Stimulated activated memory B cell treated with anti-CD40 and anti-IgM and Interleukin-4, amounts not matched to agents 10 μg/mL and 1 μg/mL and 100 μg/mL, for 72 hours (primary cell): ENCODE measurements at places on chromosomes 5 and 9.

- ATAC-seq, result no peak
These were observed 5.9 kb downstream of the TRIO start for GRCh38 chr5:14148890-14149671.

- no peak for ATAC-seq
These were observed 91.6 kb downstream of the CFAP90 start for GRCh38 chr5:7759257-7759871.

DNA sequence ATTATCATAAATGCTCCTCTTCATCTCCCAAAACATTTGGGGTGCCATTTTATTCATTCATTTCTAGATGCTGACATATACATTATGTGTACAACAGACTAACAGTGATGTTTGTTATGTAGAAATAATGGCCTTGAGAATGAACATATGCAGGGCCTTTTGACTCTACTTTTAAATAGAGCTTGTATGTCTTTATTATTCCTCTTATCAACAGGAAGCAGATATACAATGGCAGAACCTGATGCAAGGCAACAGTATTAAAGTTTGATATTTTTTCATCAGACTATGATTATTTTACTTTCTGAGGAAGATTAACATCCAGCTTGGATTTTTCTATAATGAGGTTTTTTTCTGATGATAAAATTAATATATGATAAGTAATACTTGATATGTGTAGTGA lies 44.1 kb downstream of the SNX18 start:
- no peak for ATAC-seq

- no peak for ATAC-seq
These were observed 11.3 kb downstream of the FRMD3 start for GRCh38 chr9:83526901-83527300.

DNA sequence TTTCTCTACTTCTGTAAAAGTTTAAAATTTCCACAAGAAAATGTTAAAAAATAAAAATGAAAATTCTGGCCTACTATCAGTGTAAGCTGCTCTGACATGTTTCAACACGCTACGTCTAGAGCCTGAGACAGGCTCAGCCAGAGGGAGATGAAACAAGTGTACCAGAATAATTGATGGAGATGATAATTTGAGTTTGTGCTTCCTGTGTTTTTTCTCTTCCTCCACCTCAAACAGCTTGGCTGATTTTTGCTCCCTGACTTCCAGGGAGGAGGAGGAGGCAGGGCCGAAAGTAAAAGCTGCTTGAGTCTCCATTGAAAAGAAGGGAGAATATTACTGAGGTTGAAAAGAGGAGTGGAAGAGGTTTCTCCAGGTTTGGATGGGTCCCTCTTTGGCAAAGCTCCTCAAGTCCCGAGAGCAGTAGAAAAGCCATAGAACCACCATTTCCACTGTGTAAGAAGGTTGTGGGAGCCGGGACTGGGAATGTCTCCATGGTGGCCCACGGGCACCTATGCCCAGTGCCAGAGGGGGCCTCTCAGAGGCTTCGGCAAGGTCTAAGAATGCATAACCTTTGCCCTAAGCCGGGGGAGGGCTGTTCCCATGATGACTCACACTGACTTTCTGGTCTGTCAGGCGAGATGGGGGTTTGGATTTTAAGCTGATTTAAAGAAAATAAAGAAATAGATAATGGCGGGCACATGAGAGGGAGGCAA lies 95.1 kb downstream of the HRH2 start:
- no peak for ATAC-seq

- no peak for ATAC-seq
These were observed at the start of gene LRRC26 for GRCh38 chr9:137169896-137170358. TSS of gene LRRC26 (minus strand) at chr9:137170051. CDS start at chr9:137169943, 108 bp downstream.

- ATAC-seq, result peak; percentile 96
These were observed 25.2 kb downstream of the CYFIP2 start for GRCh38 chr5:157290981-157291711.

DNA sequence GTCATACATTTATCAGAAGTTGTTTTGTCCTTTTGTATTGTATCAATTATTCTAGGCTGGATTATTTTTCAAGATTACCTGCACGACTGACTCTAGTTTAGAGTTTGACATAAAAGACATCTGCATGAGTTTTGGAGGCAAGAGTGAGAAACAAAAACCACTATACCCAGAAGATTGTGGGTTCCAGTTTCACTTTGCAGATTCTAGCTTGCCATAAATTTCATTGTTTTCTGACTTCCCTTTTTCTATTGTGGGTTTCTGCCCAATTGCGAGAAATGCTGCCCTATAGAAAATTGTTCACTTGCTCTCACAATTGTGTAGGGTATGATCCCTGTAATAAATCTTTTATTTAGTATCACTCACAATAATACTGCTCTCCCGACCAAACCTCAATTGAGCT lies 1043.4 kb upstream of the CDH10 start:
- ATAC-seq, result no peak

DNA sequence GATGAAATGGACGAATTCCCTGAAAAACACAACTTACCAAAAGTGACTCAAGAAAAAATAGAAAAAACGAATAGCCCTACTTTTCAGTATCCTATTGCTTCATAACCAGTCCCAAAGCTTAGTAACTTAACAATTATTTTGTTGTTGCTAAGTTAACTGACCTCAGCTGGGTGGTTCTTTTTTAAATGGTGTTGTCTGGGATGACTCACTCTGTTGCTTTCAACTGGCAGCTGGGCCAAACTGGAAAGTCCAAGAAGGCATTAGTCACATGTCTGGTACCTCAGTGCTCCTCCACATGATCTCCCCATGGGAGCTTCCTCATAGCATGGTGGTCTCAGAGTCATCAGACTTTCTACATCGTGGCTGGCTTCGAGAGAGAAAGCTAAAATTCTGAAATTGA lies 47.8 kb upstream of the ADAMTS2 start:
- ATAC-seq, result no peak

DNA sequence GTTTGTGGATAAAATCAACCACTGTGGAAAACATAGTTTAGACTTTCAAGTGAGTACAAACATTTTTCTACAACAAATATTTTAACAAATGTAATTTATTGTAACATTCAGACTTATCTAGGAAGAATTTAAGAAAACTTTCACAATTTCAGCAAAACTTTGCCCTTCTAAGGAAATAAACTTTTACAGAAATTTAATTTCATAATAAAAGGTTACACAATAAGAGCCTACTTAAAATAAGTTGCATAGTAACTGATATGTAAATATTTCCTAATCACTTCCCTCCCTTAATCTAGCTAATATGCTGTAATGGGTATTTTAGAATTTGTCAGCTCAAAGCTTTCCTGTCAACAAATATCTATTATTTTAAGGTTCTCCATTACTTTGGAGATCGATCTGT lies 1899.9 kb downstream of the MAT2B start:
- ATAC-seq, result no peak

GRCh38 chr5:139635191-139635590 lies 13.0 kb upstream of the CXXC5 start:
- no peak for ATAC-seq

DNA sequence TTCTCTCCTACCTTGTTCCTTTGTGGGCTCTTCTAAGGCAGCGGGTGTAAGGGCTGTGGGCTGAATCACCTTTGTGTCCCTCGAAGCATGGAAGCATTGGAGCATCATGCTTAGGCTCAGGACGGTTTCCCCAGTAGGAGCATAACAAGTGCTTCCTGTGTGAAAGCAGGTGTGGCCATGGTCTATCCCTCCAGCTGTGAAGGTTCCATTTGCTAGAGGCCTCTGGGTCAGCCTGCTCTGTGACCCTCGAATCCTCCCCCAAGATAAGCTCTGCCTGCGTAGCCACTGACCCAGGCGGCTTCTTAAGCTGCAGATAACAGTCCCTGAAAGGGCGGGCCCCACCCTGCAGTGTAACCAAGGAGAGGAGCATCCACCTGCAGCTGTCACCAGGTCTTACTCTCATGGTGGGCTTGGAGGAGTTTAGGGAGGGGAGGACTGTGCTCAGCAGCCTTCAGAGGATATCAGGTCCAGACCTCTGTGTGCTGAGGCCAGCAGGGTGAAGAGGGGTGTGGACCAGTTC lies 8.4 kb upstream of the NDST1 start:
- no peak for ATAC-seq

DNA sequence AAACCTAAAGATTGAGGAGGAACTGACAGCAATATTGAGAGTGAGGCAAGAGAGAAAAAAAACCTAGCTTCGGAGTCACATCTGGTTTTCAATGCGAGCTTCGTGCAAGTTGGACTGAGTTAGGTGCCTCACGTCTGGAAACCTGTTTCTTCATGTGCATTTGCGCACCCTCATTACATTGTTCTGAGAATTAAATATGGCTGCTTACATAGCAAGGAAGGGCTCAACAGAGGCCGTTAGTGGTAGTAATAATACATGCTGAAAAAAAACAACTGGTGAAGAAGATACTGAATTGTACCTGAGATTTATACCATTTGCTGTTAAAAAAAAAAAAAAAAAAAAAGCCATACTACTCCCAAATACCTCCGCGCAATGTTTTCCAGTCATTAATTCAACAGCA lies 18.6 kb downstream of the DNAJA1 start:
- peak; percentile 15 for ATAC-seq

DNA sequence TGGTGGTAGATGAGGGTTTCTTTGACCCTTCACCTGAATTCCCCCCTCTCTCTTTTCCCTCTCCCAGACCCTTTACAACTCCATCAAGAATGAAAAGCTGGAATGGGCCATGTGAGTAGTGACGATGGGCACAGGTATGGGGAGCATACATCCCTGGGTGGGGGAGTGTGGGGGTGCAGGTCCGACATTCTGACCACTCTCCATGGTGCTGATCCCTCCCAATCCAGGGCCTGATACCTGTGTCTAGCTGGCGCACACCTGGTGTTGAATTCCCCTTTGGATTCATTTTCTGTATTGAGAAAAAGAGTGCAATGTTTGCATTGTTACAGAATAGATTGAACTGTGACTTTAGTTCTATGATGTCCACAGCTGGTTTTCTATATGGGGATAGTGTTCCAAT lies 40.0 kb downstream of the PSD2 start:
- ATAC-seq, result no peak

- no peak for ATAC-seq
These were observed 435.8 kb downstream of the CTNND2 start for GRCh38 chr5:11468334-11469039.

DNA sequence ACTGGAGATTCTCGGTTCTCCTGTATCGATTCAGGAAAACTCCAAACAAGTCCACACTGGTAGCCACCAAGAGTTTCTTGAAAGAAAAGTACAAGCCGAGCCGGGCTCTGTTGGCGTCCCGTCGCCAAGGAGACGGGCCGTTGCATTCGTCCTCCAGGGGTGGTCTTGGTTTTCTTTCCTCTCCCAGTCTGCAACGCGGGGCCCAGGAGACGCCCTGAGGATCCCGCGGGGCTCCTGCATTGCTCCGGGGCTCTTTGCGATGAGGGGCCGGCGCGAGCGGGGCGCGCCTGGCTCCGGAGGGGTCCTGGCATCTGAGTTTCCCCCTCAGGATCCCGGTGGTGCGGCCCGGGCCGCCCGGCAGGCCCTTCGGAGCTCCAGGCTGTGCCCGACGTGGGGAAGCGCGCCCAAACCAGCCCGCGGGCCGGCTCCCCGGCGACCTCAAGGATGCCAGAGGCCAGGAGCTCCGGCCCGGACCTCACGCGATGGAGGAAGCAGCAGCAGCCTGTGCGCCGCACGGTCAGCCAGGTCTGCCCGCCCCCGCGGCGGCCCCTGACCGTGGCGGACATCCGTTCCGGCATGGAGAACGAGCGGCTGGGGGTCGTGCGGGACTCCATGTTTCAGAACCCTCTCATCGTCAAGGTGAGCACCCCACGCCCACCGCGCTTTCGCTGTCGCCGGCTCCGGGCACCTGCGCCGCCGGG lies at the start of gene CFAP77:
Gene CFAP77, plus strand, starts transcription at position 384 of the 701 bp plus-strand sequence. Its CDS starts 61 bp downstream, at position 445.
- no peak for ATAC-seq

DNA sequence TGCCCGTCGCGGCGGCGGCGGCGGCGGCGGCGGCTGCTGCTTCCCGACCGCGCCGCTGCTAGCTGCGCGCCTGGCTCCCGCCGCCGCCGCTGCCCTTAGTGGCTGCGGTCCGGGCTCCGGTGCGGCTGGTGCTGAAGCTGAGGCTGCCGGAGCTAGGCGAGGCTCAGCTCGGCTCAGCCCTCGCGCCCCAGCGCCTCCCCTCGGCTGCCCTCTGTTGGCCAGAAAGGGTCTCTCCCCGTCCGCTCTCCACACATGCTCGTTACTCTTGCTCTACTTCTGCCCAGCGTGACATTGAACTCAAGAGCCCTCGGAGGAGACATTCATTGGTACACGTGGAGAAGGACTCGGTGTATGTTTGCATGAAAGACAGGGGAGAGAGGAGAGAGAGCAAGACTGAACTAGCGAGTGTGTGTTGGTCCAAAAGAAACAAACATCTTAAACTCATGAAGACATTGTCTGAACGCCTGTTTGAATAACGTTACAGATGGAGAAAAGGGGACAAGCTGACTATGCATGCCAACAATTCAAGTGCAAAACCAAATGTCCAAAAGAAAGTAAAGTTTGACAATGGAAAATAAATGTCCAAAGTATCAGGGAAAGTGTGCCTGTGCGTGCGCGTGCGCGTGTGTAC lies at the start of gene HCN1:
Gene HCN1, minus strand, starts transcription at position 175 of the 631 bp plus-strand sequence.
- ATAC-seq, result peak; percentile 55

DNA sequence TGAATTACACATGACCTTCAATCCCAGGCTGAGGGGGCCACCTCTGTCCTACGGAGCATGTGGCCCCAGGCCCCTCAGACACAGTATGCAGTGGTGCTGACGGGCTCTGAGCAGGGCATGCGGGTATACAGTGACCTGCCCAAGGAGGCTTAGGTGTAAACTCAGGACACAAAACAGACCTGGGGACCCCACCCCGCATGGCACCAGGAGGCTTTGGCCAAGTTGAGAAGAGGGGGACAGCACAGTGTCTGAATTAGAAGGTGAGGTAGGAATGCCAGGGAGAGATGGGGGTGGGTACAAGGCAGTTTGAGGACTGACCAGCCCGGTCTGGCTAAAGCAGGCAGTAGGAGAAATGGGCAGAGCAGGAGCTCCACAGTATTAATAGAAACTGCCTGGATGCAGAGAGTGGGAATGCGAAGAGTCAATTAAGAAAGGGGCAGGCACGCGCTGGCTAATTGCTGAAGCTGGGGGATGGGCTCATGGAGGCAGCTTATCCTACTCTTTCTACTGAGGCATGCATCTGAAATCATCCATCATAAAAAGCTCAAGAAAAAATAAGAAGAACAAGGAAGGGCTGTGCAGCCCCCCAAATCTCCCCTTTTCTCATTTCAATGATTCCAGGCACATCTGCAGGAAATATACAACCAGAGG lies 109.0 kb downstream of the GABBR2 start:
- no peak for ATAC-seq

DNA sequence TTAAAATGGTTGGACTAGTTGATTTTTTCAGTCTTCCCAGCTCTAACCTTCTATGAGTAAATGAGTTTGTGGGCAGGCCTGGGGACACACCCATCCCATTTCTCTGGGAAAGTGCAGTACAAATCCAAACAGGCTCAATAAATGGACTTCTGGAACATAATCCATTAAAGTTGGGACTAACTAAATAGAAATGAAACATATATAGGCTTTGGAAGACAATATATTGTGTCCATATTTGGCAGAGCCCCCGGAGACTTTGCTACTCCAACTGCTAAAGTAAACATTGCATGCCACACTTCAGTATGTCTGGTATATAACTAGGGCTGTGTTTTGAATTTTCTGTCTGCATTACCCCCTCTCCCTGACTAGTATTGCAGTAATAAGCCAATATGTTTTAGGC lies 191.4 kb upstream of the DAB2 start:
- ATAC-seq, result no peak

GRCh38 chr5:156594406-156594805 lies 255.7 kb upstream of the PPP1R2B start:
- no peak for ATAC-seq
